ENCODE measurements at places on chromosomes 2 and 18. TPM values are rescaled to one million over a fixed set of nuclear protein-coding genes. Genes with fewer than 3 reads are reported as not detected.

The KLHL14 gene
- 2.4 TPM for total RNA-seq

The MAPK4 gene
- 9.3 TPM for total RNA-seq

The PARD6G gene
- 28.3 TPM for total RNA-seq

The TUBA4B gene
- not detected for total RNA-seq

The MRPS5 gene
- 60.7 TPM for total RNA-seq

The AQP12A gene
- not detected for total RNA-seq

Measured in neural crest cell (in vitro differentiated cells).